ENCODE measurements at places on chromosomes 5 and 9.
A peak's percentile ranks its signal among the peaks of the same experiment; 100 is the strongest.

- peak; percentile 56 for DNase-seq
These were observed 160.5 kb downstream of the GOLPH3 start for GRCh38 chr5:32013658-32014057.

DNA sequence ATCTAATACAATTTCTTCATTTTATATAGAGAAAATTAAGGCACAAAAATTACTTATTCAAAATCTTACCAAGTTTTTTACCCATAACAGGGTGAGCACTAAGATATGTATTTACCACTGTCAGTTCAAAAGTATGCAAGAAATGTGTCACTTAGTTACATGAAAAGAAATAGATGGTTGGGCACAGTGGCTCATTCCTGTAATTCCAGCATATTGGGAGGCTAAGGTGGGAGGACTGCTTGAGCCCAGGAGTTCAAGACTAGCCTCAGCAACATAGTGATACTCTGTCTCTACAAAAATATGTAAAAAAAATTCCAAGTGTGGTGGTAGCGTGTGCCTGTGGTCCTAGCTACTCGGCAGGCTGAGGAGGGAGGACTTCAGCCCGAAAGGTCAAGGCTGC, 19.4 kb downstream of the YIPF5 start:
- DNase-seq: no peak

DNA sequence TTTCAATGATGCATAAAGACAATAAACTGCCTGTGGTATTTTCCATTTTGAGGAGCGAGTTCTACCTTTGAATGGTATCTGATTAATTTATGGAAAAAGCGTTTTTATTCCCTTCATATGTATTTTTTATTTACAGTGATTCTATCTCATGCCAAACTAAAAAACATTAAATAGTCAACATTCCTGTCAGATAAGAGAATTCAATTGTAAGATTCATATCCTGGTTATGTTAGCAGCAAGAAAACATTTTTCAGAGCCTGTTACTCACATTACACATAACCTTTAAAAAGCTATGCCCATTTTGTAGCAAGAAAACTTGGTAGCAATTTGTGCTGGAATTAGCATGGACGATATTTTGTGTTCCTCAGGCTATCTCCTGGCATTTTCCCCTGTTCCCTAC, 55.1 kb upstream of the PRLR start:
- no peak for DNase-seq

DNA sequence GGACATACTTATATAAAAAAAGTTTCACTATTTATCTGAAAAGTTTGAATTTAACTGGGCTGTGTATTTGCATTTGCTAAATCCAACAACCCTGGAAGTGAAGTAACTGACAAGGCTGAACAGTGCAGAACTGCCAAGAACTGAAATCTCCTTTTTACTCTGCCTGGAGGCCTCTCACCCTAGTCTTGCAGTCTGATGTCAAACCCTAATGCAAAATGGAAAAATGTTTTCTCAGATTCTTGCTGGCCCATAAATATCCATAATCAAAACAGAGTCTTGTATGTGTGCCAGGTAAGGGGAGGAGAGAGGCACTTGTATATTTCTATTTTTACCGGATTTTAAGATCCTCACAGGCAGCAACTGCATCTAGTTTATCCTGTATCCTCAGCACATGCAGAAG, 432.7 kb upstream of the KLF4 start:
- no peak for DNase-seq

DNA sequence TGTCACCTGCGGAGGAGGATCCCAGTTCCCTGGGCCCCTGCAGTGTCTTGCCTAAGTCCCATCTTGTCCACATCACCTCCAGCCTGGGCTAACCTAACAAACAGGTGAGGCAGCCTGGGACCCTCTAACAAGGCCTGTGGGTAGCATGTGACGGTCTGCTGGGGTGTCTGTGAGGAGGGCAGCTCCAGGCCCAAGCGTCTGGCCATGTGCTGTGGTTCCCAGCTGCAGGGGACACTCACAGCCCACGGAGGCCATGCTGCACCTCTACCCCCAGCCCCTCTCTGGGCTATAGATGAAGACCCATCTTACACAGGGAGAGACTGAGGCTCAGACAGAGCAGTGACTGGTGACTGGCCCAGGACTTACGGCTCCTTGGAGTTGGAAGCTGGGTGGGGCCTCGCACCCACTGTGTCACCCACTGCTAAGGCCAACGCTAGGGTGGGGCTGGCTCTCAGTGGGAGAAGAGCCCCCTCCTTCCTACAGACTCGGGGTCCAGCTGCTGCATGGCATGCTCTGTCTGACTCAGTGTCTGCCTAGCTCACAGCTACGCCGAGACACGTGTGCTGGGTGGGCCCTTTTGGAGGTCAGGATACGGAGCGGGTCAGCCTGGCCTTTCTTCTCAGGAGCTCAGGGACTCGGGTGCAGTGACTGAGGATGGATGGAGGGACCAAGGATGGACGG, 40.8 kb upstream of the RNF130 start:
- DNase-seq: peak; percentile 48

DNA sequence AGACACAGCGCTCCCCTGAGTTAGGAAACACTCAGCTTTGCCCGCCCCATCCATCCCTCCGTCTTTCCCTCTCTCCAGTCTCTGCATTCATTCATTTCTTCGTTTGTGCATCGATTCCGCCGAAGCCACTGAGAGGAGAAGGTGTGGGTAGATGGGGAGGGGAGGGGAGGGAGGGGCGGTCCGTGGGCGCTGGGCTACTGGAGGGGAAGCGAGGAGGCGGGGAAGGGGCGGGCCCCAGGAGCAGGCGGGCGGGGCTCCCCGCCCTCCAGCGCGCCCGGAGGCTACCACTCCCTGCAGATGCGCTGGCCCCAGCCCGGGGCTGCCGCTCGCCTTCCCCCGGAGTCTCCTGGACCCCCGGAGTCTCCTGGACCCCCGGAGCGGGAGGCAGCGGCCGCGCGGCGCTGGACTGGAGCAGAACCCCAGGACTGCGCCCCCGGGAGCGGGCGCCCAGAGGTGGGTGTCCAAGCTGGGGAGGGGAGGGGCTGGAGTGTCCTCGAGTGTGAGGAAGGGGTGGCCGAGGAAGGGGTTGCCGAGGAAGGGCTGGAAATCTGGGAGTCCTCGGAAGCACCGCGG, 159.5 kb downstream of the C9orf152 start:
- DNase-seq: peak; percentile 91

DNA sequence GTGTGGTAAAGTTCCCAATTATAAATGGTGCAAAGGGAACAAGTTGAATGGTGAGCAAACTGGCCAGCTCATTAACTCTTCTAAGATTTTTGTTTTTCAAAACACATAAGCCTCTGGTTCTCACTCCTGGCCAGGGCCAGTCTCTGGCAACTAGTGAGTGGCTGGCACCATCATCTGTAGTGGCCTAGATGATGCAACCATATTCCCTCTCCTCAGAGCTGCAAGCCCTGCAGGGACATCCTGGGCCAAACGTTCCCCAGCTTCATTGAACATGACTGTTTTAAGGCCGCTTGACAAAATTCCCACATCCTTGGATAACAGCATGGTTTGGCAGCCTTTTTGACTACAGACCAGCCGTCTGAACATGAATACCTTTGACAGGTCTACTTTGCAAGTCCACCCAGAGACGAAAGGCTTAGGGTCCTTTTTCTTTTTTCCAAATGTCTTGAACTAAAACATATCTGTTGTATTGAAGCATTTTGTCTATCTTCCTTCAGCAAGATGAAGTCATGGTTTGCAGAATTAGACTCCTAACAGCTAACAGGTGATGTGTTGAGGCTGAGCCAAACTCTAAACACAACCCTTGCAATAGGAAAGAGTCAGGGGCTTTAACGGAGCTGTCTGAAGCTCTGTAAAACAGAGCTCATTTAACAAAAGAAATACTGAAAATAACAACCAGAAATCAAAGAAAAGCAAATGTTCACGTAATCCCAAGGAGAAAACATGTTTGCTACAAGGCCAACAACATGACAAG, 23.8 kb downstream of the MACROH2A1 start:
- DNase-seq: no peak

DNA sequence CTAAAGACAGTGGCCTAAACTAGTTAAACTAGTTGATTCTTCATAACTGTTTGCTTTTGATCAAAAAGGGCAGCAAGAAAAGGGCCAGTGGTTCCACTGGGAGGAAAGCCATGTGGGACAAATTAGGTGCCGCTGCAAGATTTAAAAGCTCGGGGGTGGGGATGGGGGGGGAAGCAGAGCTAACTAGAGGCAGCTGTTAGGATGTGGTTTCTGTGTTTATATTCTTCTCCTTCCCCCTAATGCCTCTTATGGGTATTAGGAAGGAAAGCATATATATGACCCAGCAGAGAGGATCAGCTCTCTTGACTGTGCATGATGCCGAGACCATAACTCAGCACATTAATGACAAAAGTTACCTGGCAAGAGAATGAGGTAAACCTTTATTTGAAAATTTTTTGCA, 65.7 kb downstream of the EFNA5 start:
- DNase-seq: no peak

DNA sequence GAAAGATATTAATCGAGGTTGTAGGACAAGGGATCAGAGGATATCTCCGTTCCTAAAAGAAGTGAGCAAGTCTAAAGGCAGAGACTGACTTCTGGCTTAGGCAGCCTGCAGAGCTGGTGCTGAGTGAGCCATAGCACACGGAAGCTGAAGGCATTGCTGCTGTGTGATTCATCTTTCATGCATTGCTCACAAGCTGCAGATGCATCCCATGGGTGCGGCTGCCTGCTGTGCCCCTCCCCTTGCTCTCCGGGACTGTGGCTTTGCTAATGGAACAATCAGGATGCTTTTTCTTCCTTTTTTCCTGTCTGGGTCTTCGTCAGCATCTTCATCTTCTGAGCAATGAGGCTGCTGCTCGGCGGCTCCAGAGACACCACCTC, 341.4 kb downstream of the DIRAS2 start:
- DNase-seq: no peak
